Activated naive CD8-positive, alpha-beta T cell treated with anti-CD3 and anti-CD28 coated beads, Interleukin-2, amount 50 U/mL, for 16 hours (primary cell): ENCODE measurements at places on chromosomes 11 and 22.

DNA sequence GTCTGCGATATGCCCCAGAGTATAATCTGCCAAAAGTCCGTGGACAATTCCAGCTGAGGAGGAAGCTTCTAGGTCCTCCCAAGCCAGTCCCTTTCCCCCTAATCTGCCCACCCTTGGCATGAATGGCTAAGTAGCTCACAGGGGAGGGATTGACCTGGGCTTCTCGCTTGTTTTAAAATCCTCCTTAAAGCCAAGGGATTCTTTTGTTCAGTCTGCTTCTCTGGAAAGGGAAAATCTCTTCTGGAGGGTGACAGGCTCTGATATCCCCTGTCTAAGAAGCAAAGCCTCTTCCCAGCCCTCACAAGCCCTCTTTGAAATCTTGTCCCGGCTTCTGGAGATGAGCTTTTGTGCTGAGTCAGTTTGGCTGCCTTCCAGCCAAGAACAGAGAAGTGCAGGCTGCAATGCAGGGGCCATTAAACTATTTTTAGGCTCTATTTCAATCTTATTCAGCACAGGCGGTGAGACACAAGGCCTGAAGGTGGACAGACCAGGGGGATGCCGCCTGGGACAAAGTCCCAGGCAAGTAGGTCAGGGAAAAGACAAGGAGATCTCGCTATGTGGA lies 23.9 kb downstream of the NEFH start:
- no peak for DNase-seq

- DNase-seq, result no peak
These were observed 73.3 kb downstream of the SERGEF start for GRCh38 chr11:17939542-17939941.

DNA sequence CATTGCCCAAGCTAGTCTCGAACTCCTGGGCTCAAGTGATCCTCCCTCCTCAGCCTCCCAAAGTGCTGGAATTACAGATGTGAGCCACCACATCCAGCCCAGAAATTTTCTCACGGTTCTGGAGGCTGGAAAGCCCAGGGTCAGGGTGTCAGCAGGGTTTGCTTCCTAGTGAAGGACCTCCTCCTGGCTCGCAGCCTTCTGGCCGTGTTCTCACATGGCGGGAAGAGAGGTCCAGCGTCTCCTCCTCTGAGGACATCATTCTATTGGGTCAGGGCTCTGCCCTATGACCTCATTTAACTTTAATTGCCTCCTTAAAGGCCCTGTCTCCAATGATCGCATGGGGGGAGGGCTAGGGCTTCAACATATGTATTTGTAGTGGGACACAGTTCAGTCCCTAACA lies 38.1 kb downstream of the SDHAF2 start:
- DNase-seq, result no peak

DNA sequence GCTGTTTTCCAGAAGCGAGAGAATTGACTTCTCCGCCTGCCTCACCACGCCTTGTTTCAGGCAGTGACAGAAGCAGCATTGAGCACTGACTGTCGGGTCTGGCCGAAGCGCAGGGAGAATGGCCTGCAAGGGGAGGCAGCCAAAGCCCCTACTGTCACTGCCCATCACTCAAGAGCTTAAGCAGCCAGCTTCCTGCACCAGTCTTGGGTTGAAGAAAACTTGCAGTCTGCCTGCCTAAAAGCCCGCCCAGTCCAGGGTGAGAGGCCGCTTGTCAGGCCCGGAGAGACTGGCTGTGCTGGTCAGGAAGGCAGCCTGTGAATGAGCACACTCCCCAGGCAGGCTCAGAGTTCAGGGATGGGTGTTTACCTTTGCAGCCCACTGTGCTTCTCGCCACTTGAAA lies 108.3 kb downstream of the PKNOX2 start:
- DNase-seq, result no peak

GRCh38 chr22:20588843-20589581 lies 81.6 kb downstream of the MED15 start:
- DNase-seq, result no peak

DNA sequence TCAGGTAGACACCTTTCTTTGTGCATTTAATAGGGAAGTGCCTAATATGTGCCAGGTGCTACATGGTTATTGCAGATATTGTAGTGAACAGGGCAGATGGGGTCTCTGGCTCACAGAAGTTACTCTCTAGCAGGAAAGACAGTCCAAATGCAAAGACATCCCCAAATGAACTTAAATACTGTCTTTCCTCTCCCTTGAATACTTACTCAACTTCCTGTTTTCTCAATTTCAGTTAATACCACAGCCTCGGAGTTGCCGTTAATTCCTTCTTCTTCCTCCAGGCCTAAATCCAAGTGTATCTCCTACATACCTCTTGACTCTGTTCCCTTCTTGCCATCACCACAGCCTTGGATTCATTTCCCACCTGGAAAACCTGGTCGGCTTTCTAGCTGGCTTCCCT lies 134.3 kb upstream of the SESN3 start:
- no peak for DNase-seq
